ENCODE measurements at places on chromosomes 1 and 21. TPM values are rescaled to one million over a fixed set of nuclear protein-coding genes. Genes with fewer than 3 reads are reported as not detected.

DNA sequence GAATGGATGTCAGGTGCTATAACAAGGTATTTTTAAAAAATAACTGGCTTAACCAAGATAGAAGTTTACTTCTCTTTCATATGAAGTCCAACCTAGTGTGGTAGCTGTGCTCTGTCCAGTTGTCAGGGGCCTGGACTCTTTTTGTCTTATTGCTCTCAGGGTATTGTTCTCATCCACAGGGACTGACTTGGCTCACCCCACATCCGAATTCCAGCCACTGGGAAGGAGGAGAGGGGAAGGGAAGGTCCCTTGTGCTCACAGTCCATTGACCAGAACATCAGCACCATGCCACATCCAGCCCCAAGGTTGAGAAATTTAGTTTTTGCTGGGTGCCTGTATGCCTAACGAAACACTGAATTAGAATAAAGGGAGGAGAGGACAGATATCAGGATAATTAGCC is 8.7 kb downstream of the EEIG2 start:
- DNase-seq: no peak

DNA sequence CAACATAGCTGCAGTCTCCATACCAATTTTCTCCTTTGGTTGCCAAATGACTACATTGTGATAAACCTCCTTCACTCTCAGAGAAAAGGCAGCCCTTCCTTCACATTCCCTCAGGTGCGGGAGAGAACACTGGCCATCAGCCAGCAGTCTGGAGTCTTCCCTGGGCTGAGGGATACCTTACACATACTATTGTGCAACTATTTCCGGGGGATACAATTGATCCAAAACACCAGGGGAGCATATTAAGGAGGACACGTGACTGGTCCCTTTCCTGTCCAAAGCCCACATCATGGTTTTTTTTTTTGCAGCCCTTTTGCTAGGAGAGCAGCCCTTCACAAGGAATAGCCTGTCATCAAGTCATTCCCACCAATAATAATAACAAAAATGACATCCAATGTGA is 172.1 kb upstream of the ZRANB2 start:
- no peak for DNase-seq

- DNase-seq: no peak
Measured at GRCh38 chr1:21497466-21498061, 11.7 kb upstream of the ALPL start.

- no peak for DNase-seq
Measured at GRCh38 chr1:50631161-50631560, 207.9 kb upstream of the DMRTA2 start.

DNA sequence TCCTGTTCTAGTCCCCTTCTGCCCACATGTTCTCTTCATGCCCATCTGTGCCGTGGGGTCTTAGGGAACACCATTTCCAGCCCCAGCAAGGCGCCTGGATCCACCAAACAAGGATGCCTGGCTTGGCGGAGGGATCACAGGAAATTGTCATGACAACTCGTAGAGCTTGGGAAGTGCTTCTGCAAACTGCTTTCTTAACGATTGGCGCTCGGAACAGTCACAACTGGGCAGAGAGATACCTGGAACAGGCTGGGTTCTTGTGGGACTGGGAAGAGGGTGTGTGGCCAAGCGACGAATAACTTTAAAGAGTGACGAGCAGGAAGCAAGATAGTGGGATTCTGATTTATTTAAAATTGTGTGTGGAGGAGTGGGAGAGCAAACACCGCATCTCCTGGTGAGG is 329.8 kb downstream of the RPS6KC1 start:
- no peak for DNase-seq

DNA sequence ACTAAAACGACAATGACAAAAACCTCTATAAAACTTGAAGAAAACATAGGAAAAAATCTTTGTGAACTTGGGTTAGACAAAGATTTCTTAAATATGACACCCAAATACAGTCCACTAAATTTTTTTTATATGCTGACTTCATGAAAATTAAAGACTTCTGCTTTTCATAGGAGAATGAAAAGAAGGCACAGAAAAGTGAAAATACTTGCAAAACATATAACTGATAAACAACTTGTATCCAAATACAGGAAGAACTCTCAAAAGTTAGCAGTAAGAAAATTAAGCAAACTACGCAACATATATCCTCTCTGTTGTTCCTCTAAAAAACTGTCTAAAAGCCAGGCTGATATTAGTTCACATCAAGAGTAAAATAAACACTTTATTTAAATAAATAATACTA is 53.6 kb downstream of the KIFAP3 start:
- no peak for DNase-seq

GRCh38 chr1:178364782-178365181 is 132.0 kb downstream of the CLEC20A start:
- no peak for DNase-seq

GRCh38 chr1:101026430-101026788 is 825 bp upstream of the DPH5 start:
- DNase-seq: no peak

DNA sequence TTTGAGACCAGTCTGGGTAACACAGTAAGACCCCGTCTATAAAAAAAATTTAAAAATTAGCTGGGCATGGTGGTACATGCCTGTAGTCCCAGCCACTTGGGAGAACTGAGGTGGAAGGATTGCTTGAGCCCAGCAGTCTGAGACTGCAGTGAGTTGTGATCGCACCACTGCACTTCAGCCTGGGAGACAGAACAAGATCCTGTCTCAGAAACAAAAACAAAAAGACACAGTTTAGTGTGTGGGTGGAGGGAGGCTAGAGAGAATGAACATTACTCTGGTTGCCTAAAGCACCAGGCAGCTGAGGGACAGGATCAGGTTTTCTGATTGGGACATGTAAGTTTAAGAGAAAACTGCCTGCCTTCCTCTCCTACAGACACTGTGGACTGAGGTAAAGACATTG is 42.3 kb downstream of the VAMP4 start:
- no peak for DNase-seq

DNA sequence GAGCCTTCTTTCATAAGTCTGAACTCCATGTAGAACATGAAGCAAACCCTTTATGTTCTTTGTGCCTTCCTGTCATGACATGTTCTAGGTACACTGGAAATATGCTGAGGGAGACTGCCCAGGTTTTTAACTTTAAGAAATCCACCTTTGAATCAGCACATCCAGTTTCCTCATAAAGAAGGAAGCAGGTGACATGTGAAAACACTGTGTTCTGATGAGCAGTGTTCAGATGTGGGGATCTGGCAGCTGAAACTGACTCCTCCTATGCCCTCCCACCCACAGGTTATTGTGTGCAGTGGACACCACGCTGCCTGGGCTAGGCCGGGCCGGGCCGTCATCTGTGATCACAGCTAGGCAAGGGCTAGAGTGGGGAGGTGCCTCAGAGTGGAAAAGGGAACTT is 51.1 kb downstream of the CNN3 start:
- no peak for DNase-seq

- DNase-seq: no peak
Measured at GRCh38 chr1:178847396-178847849, 23.5 kb downstream of the ANGPTL1 start.

GRCh38 chr1:233033361-233033760 is 83.0 kb downstream of the NTPCR start:
- DNase-seq: no peak

- DNase-seq: no peak
Measured at GRCh38 chr1:190172651-190173430, 304.8 kb downstream of the BRINP3 start.

- no peak for DNase-seq
Measured at GRCh38 chr1:226474443-226475141, 66.7 kb upstream of the PARP1 start.

DNA sequence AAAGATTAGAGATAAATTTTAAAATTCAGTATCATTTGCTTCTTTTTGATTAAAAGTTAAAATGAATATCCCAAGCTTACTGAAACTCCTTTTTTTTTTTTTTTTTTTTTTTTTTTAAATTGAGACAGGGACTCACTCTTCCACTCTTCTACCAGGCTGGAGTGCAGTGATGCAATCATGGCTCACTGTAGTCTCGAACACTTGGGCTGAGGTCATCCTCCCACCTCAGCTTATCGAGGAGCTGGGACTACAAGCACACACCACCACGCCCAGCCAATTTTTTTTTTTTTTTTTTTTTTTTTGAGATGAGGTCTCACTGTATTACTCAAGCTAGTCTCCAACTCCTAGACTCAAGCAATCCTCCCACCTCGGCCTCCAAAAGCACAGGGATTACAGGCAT is 92.1 kb upstream of the RGS18 start:
- DNase-seq: no peak

Gene DAB1
- total RNA-seq: not detected

Gene CYP4X1
- total RNA-seq: not detected

Gene AADACL3
- total RNA-seq: not detected

Gene MORC3
- 26.2 TPM for total RNA-seq

Gene S100A7
- not detected for total RNA-seq

Gene OR2L5
- not detected for total RNA-seq

Gene SHISAL2A
- 2.5 TPM for total RNA-seq

Gene ATP8B2
- 44.0 TPM for total RNA-seq

Gene ZSWIM5
- total RNA-seq: 0.21 TPM
